HT-29 (cell line): ENCODE measurements at places on chromosomes 16 and 17. TPM values are rescaled to one million over a fixed set of nuclear protein-coding genes. Genes with fewer than 3 reads are reported as not detected.

DNA sequence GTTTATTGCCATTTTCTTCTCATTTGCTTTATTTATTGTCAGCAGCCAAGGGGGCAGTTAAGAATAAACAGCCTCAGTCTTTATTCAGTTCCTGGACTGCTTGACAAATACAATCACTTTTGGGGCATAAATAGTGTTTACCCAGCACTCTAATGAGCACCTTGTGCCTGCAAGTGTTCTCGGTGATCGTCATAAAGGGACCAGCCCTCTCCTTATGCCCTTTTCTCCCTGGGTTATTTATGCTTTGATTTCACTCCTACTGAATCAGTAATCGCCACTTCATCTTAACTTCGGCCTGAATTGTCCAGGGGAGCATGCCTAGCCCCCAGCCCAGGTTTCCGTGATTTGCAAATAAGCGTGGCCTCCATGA lies 55.7 kb upstream of the CACNG5 start:
- no peak for DNase-seq

Gene HOXB3
- total RNA-seq, result 99.5 and 126 TPM in 2 replicates

GRCh38 chr17:47669081-47669480 lies 19.4 kb downstream of the KPNB1 start:
- no peak for DNase-seq

DNA sequence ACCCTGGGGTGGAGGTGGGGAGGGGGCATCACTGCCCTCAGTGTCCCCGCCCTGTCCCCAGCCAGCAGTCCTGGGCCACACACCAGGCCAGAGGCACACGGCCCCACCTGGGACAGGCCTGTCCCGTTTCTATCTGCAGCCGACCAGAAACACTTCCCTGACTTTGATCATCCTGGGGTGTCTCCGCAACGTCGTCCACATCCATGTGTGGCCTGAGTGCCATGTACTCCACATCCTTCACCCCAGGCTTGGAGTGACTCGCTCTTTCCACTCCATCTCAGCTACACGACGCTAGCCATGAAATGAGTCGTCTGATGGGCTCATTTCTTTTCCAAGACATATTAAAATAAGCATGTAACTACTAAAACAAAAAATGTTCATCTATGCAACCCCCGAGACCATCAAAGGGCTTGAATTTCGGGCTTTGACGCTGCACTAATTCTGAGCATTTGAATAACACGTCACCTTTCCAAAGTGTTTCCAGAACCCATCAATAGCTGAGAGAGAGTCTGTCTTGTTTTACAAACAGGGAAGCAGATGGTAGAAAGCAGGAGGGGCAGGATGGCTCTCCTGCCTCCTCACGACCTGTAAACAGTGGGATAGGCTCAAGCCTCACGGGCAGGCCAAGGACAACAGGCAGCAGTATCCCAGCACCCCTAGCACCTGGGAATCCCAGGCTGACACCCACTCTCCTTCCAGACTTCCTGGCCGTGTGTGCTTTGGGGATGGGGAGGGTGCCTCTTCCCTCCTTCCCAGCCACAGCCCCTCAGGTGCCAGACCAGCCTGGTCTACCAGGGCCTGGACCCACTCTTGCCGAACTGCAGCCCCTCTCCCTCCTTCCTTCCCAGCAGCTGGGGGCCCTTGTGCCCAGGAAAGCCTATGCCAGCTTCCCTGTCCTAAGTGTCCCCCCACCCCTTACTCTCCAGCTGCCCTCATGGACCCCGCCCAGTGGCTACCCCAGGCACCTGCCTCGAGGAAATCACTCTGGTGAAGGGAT lies 20.0 kb upstream of the RASD1 start:
- DNase-seq, result no peak

DNA sequence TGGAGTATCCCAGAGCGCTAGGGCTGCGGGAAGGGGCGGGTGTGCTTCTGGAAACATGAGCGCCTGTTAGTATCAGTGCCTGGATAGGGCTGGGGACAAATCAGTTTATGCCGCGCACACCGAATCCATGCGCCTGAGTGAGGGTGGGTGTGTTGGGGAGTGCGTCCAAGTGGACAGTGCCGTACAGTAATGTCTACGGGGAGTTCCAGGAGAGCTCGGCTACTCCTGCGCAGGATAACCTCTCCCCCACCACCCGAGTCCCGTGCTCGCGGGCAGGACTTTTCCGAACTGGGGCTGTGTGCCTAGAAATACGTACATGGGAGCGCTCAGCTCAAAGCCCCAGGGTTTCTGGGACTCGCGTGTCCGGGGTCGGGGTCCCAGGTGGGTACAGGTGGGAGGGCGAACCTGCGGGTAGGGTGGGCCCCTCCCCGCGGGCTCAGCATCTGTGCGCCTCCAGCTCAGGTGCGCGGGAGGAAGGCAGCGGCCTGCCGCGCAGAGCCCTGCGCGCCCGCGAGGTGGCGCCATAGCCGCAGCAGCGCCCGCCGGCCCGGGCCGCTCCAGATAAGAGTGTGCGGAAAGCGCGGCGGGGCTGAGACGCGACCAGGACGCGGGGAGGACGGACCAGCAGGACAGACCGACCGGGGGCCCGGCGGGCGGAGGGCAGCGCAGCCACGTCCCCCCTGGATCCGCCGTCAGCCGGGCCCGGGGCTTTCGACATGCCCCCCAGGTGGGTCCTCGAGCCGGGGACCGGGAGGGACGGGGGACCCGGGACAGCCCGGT lies at the start of gene HIC1:
TSS of gene HIC1 (plus strand) at position 592 of the 780 bp plus-strand sequence. CDS start 1,588 bp downstream, outside the sequence.
- DNase-seq, result peak; percentile 68

Gene BCL7C
- 28.3 and 34.3 TPM in 2 replicates for total RNA-seq

Gene TNFRSF13B
- not detected in 2 replicates for total RNA-seq

DNA sequence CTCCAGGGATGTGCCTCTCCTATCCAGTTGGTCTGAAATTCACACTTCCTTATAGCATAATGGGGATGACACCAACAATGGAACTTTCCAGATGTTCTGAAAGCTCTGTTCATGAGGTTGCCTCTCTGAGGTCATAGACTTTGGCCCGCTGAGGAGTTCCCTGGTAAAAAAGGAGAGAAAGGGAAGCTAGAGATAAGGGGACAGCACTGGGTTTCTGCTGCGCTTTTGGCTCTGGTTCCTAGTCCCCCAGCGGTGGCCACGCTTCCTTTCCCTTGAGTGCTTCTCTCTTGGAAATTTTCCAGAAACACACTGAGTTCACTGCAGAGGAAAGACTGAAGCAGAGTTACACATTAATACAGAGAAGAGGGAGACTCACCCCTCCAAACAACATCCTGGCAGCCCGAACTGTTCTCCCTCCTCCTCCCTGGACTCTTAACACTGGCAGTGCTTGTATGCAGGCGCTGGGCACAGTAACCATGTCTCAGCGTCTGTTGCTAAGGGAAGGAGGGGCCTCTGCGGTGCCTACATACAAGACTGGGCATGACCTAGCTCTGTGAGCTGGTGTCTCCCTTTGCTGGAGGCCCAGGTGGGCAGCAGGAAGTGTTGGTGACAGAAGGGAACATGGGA lies at the start of gene DNAH3:
TSS of gene DNAH3 (minus strand) at position 472 of the 627 bp plus-strand sequence. CDS start 527 bp downstream, outside the sequence.
- no peak for DNase-seq

- DNase-seq, result no peak
Measured at GRCh38 chr17:65688307-65688706, 126.9 kb upstream of the AXIN2 start.

Gene MYL4
- not detected in 2 replicates for total RNA-seq

DNA sequence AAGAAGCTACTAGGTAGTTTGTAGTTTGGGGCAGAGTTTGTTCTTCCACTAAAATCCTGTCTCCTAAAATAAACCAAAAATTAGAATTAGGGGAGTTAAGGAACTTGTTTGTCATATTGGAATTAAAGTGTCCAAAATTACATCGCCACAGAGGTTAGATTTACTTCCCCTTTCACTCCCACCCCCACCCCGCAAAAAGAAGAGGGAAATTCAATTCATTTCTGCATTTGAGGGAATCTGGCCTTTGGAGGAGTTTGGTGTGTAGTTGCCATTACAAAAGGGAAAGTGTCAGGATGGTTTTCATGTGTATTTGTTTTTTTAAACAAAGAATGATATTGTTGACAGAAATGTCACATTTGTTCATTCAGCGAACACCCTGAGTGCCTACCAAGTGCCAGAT lies 5.8 kb downstream of the TMEM97 start:
- no peak for DNase-seq

DNA sequence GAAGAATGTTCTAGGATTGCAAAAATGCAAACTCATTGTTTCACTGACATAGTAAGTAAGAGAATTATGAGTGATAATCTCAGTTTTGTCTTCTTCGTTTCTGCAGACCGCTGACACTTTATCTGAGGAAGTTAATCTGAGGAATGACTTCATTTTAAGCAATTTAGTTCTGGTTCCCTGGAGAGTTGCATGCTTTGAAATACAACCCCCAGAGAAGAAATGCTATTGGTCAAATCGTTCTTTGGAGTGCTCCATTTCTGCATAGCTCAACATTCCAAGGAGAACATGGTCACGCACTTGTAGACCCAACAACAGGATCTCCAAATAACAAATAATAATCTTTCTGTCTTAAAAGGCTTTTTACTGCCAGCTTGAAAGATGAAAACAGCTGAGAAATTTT lies 427.1 kb downstream of the GRIN2A start:
- DNase-seq, result no peak

Gene HOXB4
- 14.5 and 15.5 TPM in 2 replicates for total RNA-seq

Gene ST6GALNAC2
- 1.0 and 2.6 TPM in 2 replicates for total RNA-seq

GRCh38 chr17:29760279-29761039 lies 137.7 kb upstream of the CORO6 start:
- DNase-seq, result no peak

Gene ZFHX3
- total RNA-seq, result 2.6 and 3.5 TPM in 2 replicates

GRCh38 chr16:1445518-1446203 lies 1.3 kb upstream of the CCDC154 start:
- DNase-seq, result no peak

Gene P2RX1
- 0.03 TPM in 1 of 2 replicates, not detected in the other for total RNA-seq

DNA sequence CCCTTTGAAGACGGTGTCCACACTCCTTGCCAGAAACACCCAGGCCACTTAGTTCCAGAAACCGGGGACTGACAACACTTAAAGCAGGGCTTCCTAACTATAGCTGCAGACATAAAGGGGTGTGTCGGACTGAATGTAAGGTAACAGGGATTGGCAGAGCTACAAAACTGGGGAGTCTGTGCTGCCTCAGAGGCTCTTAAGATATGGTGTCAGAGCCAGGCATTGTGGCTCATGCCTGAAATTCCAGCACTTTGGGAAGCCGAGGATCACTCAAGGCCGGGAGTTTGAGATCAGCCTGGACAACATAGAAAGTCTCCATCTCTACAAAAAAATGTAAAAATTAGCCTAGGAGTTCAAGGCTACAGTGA lies 14.2 kb upstream of the NLRC3 start:
- no peak for DNase-seq

DNA sequence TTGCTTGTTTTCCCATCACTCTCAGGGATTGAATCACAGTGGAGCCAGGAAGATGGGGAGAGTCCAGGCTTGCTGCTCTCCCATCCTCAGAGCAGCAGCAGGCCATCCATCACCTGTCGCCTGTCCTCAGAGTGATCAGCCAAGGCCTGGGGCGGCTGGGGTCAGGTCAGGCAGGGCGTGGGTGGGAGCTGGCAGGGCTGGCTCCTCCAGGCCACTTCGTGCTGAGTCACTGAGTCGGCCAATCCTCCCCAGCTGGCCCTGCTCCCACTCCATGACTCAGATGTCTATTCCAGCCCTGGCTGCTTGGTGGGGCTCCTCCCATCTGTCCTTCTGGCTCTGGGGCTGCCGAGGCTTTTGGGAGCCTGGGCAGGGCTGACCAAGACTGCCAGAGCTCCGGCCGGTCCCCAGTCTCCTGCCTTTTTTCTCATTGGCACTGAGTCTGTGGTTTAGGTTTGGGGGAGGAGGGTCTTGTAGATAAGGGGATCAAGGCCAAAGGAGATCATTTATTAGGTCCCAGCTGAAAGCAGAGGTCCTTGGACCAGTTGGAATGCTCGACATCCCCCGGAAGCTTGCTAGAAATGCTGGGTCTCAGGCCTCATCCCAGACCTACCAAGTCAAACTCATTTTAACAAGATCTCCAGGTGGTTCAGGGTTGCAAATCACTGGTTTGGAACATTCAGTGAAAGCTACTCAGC lies 72.7 kb downstream of the ABCC1 start:
- DNase-seq, result peak; percentile 95

Gene ARHGDIG
- 33.1 and 52.0 TPM in 2 replicates for total RNA-seq

DNA sequence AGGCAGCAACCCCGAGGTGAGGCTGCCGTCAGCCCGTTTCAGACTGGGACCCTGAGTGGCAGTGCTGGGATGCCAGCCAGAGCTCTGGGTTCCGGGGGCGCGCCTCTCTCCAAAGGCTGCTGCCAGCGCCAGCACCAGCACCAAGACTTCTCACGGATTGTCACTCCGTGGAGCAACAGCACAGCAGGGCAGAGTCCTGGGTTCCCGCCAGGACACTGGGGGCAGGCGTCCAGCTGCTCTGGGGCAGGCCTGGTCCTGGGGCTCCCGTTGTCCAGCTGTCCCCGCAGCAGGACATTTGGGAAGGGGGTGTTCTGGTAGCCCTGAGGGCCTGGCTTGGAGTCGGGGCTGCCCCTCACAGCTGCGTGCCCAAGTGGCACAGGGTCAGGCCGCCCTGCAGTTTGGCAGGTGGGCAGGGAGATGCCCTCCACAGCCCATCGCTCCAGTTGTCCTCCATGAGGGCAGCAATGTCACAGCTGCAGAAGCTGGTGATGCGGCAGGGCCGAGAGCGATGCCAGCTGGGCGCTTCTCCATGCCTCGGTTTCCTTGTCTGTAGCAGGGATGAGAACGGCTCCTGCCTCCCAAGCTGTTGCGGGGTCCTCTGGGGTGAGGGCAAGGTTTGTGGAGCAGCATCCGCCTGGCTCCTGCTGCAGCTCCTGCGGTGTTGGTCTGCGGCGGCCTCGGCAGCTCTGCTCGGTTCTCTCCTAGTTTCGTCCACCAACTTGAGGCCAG lies 137.3 kb upstream of the CIBAR2 start:
- DNase-seq, result no peak

DNA sequence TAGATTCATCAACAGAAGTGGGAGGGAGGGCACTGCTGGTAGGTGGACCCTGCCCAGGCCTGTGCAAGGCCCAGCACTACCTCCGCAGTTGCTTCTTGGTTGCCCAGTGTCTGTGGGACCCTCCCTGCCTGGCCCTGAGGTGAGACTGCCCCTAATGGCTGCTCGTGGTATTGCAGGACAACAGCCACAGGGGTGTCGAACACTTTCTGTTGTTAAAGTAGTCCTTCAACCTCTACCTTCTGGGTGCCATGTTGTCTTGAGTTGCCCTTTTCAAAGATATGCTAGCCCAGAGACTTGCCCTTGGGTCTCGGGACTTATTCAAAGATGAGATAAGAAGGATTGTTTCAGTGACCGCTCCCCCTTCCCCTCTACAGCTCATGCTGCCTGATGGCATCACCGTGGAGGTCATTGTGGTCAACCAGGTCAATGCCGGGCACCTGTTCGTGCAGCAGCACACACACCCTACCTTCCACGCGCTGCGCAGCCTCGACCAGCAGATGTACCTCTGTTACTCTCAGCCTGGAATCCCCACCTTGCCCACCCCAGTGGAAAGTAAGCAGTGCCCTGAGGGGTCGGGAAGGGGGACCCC lies 29.1 kb downstream of the AKAP1 start:
- DNase-seq, result peak; percentile 66

DNA sequence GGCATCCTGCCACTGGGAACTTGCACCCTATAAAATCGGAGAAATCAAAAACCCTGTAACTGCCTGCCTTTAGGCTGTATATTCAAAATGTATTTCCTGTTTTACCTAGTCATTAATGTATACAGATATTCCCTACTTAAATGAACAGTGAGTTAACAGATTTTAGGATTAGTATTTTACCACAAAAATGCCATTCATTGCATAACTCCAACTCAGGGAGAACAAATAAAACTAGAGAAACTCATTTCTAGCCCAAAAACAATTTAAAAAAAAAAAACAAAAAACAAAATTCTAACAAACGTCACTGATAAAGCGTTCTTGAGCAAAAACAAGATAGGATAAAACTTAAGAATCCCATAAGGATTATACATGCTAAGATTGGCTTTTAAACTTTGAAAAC lies 3.7 kb upstream of the DHX33 start:
- no peak for DNase-seq

- no peak for DNase-seq
Measured at GRCh38 chr17:58097384-58098088, 14.3 kb downstream of the DYNLL2 start.

- no peak for DNase-seq
Measured at GRCh38 chr16:65355706-65356105, 233.8 kb upstream of the CDH11 start.
